Muscle of leg (tissue), 16 donors: ENCODE measurements at places on chromosomes 2 and 18.

- peak; percentile 99 for DNase-seq
These were observed 125.4 kb upstream of the RNF152 start for GRCh38 chr18:62018034-62018758.

DNA sequence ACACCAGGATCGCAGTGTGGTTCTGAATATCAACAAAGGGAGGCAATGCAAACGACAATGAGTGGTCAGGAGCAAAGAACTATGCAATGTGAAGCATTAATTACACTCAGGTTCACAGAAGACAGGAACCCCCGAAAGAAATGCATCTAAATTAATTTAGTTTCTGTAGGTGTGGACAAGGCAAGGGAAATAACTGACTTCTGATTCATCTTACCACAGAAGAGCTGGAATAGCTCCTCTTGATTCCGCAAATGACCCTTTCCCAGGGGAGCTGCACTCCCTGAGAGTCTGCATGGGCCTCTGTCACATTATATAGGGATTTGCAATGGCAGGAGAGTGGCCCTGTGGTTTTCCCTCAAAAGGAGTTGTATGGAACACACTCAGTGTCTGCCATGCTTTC is 263.9 kb upstream of the APCDD1 start:
- DNase-seq, result no peak

GRCh38 chr18:10011061-10011460 is 97.2 kb downstream of the VAPA start:
- DNase-seq, result peak; percentile 49

DNA sequence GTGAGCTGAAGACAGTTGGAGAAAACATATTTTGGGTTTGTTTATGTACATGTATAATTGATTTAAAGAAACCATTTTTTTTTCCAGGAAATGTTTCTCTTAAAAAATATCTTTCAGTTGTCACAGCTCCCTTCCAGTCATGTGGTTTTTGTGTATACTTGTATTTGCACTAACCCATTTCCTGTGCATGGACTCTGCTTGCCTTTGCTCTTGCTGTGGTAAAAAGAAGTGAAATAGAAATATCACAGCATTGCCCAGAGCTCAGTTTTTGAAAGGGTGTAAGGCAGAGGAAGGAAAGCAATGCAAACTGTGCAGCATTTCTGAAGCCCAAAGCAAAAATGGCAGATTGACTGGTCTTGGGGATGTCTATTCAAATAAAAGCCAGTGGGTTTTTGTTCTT is 10.4 kb upstream of the DOCK10 start:
- no peak for DNase-seq

GRCh38 chr2:209367075-209367747 is 56.6 kb upstream of the MAP2 start:
- DNase-seq, result no peak

- DNase-seq, result peak; percentile 31
These were observed 174.2 kb downstream of the MIB1 start for GRCh38 chr18:21914739-21915319.

DNA sequence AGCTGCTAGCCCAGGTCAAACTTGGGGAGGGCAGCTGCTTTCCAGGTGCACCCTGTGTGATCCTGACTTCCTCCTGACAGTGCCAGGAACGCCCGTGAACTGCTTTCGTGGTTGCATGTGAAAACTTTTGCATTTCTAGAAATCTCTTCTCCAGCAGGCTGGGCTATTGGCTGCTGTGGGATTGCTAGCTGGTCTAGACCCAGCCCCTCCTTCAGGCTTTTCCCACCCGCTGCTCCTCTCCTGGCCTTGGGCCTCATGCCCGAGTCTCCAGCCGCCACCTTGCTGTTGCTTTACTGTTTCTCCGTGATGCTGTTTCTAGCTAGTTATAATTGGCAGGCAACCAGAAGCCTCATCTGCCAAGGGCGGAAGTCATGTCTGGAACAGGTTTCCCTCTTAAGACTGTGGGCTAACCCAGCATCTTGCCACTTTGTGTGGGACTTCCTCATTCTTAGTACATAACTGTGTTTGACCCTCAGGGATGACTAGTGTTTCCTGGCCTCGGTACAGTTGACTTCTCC is 27.0 kb upstream of the MGAT4A start:
- DNase-seq, result peak; percentile 95

- DNase-seq, result no peak
These were observed 1.2 kb downstream of the KIF5C start for GRCh38 chr2:148876202-148876594.

DNA sequence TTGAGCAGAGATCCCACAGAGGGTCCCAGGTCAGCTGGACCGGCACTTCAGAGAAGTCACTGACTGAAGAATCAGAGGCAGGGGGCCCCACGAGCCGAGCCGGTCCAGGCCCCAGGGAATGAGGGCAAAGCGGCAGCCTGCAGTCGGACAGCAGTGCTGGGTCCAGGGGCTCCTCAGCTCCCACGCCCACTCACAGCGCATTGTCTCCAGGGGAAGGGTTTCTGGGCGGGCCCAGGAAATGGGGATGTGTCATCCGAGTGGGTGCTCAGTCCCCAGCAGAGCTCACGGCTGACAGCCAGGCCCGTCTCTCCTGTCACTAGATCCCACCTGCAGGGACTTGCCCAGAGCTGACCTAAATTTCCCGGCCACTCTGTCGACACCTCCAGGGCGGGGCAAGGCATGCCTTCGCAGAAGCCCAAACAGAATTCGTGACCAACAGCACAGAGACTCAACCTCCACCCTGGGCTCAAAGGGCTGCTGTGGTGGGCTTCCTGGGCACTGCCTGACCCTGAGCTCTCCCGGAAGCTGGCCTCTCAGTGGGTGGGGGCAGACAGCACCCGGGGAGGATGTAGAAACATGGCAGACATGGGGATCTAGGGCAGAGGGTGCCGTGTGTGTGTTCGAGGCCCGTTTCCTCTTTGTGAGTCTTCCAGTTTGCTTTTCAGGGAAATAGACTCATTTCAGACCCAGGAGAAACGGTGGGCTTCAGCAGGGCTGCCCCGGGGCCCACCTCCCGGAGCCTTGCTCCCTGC is 42.1 kb upstream of the TAF1B start:
- DNase-seq, result no peak

GRCh38 chr2:187826023-187826422 is 271.8 kb upstream of the TFPI start:
- no peak for DNase-seq

DNA sequence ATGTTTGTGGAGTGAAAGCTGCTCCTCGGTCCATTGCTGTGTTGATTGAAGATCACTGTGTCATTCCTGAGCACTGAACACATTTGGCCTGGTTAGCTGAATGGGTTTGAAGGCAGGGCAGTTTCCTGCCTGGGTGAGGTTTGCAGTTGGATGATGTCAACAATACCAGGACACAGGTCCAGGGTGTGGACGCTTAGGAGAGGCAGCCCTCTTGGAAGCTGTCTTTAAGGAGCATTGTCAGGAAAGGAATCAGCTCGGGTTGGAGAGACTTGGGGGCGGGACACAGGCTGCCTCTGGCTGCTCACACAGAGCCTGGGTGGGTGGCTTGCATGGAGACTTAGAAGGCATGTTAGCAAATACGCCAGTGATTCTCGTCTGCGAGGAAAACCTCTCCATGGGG is 237.7 kb downstream of the SEPTIN10 start:
- DNase-seq, result no peak
